ENCODE measurements at places on chromosomes 6 and 20.

GRCh38 chr20:19885939-19886660, 128.0 kb downstream of the RIN2 start:
- DNase-seq, result no peak

DNA sequence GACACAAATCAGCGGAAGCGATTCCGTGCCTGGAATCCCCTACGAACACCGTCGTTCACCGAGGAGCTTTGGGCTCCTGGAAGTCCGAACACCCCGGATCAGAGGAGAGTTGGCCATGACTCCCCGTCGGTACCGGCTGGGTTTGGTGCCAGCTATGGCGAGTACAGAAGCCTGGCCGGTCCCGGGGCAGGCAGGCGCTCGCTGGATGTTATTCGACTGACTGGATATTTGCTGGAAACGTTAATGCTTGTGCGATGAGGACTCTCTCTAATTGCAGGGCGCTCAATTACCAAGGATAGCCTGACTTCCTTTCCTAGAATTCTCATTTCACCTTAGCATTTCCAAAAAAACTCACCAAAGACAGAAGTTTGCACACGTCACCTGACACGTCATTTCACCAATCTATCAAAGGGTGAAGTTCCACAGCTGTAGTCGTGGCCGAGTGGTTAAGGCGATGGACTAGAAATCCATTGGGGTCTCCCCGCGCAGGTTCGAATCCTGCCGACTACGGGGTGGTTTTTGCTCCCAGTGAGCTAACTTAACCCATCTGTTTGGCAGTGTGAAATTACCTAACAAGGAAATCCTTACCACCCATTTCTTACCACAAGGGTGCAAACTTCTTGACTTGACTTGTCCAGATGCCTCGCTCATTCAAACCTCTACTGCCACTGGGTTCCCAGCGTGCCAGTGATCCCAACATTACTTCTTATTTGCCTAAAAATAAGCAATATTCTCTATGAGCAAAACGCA, 22.7 kb upstream of the ZNF184 start:
- no peak for DNase-seq

- DNase-seq, result no peak
Measured at GRCh38 chr6:16372029-16372776, 133.8 kb downstream of the GMPR start.

DNA sequence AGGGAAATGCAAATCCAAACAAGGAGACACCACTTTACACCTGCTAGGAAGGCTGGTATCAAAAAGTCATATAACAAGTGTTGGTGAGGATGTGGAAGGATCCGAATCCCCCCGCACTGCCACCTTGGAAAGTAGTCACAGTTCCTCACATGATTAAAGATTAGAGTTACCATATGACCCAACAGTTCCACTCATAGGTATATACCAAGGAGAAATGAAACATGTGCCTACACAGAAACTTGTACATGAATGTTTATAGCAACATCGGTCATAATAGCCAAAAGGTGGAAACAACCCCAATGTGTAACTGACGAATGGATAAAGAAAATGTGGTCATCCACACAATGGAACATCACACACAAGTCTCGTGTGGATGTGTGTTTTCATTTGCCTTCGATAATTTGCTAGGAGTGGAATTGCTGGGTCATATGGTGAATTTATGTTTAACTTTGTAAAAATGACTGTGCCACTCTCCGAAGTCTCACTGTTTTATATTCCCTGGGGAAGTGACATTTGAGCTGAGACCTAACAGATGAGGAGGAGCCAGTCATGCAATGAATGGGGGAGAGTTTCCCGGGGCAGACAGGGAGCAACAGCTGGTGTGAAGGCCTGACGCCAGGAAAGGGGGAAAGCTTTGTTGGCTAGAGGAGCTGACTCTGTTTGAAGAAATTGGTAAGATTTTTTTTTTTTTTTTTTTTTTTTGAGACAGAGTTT, 125.9 kb upstream of the MLN start:
- no peak for DNase-seq

DNA sequence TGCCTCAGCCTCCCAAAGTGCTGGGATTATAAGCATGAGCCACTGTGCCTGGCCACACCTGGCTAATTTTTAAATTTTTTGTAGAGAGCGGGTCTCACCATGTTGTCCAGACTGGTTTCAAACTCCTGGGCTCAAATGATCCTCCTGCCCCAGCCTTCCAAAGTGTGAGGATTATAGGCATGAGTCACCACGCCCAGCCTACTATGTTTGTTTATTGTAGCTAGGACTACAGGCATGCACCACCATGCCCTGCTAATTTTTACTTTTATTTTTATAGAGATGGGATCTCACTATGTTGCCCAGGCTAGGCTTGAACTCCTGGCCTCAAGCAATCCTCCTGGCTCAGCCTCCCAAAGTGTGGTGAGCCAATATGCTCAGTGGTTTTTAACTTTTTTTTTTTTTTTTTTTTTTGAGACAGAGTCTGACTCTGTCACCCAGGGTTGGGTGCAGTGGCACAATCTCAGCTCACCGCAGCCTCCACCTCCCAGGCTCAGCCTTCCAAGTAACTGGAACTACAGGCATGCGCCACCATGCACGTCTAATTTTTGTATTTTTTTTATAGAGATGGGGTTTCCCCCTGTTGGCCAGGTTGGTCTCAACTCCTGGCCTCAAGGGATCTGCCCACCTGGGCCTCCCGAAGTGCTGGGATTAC, 12.0 kb upstream of the DDX43 start:
- no peak for DNase-seq

DNA sequence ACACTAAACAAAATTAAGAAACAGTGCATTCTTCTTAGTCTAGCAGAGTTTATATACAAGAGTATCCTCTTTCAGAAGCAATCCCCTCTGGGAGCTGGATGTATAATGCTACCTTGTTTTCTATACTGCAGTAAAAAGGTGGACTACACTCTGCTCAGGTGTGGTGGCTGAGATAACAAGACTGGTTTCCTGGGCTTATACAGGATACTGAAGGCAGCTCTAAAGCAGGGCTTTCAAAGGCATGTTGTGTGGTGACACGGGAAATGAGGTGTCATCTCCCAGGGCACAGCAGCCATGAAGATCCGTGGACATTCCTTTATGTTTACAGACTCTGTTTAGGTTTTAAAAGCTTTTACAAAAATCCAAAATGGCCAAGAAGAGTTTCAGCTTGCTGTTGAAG, 136.7 kb downstream of the MAP3K4 start:
- no peak for DNase-seq

DNA sequence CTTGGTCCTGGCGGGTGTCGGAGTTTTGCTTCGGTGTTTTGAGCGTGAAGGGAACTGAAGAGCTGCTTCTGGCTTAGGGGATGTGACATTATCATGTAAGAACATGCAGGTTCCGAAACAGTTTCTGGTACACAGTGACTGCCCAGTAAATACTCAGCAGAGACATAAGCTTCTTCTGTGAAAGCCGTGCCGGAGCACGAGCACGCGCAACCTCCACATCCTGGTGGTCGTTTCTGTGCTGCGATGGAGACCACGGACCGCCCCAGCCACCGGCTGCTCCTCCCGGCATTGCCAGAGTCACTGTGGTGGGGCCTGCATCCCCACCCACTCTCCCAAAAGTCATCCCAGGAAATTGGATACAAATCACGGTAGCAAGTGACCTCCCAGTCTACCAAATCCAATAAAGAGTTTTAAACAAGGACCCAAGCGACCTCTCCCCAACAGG, 18.7 kb downstream of the KIF25 start:
- no peak for DNase-seq

Data from NCI-H774 (cell line).